T-cell (primary cell): ENCODE measurements at places on chromosomes 5 and 9.

DNA sequence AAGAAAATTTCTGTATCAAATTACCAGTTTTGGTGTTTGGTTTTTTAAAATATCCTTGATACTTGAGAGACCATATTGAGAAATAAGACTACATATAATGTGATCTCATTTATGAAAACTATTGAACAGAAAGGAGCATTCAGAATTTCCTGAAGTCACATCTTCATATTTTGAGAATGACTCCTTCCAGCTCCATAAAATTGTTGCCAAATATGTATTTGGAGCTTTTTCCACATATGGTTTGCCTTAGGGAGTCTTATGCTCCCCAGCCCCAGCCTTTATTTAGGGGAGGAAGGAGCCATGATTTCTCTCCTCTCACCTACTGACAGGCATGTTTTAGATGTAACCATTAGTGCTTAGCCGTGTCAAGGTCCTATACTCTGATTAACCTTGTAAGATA, 51.1 kb downstream of the GCNT1 start:
- no peak for DNase-seq

DNA sequence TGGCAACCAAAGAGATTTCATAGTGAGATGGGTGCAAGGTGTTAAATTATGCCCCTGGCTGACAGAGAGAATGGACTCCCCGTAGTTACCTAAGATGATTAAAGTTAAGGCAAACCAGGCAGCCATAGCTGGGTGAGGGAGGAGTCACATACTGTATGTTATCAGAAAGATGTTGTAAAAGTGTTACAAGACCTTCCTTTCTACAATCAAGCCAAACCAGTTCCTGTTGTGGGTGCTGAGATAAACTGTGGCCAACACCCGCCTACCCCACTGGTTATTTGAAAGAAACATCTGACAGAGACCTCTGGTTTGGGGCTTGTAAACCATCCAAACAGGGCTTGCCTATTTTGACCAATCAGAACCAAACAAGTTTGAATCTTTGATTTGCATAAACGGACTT, 684.7 kb upstream of the NUDT12 start:
- no peak for DNase-seq

DNA sequence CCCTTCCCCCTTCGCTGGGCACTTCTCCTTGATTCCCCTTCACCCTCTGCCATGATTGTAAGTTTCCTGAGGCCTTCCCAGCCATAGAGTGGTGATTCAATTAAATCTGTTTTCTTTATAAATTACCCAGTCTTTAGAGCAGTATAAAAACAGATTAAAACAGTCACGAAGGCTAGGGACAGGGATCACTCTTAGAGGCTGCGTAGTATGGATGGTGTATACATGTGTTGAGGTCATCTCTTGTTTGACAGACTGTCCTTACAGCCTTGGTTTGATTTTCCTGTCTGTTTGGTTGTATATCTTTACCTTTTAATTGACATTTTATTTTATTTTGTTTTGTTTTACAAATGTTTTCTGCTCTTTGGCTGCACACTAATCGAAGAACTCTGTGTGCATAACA, 1155.7 kb upstream of the CDH18 start:
- no peak for DNase-seq

DNA sequence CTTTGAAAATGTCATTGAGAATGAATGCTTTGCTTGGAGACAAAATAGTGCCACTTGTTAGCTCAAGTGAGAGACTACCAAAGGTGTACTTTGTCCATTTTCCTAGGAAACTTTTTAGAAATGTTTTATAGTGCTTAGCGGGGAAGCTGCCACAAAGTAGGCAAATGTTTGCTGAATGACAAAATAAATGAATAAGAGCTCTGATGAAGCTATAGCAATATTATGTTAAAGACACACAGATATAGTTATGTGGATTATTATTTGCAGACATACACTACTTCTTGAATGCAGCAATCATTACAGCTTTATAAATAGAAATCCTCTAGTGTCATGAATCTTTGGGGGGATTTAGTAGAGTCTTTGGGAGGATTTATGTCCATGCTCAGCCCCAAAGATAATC, 92.7 kb upstream of the C6 start:
- DNase-seq = no peak

DNA sequence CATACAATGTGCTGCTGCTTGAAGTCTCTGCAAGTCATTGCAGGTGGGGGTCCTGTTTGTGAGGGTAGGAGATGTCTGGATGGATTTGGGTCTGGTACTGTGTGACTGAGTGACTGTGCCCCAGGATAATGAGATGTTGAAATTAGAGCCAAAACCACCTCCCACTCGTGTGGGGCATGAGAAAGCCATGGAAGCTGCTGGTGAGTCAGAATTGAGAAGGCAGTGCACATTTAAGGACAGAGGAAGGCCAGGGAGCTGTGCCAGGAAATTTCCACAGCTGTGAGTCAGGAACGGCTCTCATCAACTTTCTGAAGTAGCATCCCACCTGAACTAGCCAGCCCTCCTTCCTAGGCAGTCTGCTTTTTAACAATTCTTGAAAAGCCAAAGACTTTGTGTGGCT, 229.8 kb downstream of the DRD1 start:
- no peak for DNase-seq

- DNase-seq = no peak
Observed at GRCh38 chr5:16140944-16141343, 38.6 kb downstream of the MARCHF11 start.

GRCh38 chr9:2616692-2617377, 4.8 kb upstream of the VLDLR start:
- DNase-seq = no peak

- no peak for DNase-seq
Observed at GRCh38 chr5:80916676-80917075, 43.5 kb upstream of the RASGRF2 start.

- no peak for DNase-seq
Observed at GRCh38 chr5:124998520-124998919, 252.1 kb upstream of the ZNF608 start.

- no peak for DNase-seq
Observed at GRCh38 chr5:167767795-167768194, 523.6 kb upstream of the WWC1 start.
